ENCODE measurements at places on chromosomes 4 and X.

- no peak for DNase-seq
- peaks cover 25% of the 10 kb centered on the region for H3K27me3 ChIP-seq
- no peak overlapping the region for H3K27ac ChIP-seq
- no peak overlapping the region for H3K4me3 ChIP-seq
- no peaks in the 10 kb centered on the region for H3K36me3 ChIP-seq
Observed at GRCh38 chrX:139692506-139692849, 15.5 kb downstream of the MCF2 start.

- DNase-seq: no peak
- no peaks in the 10 kb centered on the region for H3K36me3 ChIP-seq
- no peak overlapping the region for H3K4me3 ChIP-seq
- H3K27ac ChIP-seq: no peak overlapping the region
Observed at GRCh38 chr4:41838590-41838989, 90.1 kb upstream of the PHOX2B start.

DNA sequence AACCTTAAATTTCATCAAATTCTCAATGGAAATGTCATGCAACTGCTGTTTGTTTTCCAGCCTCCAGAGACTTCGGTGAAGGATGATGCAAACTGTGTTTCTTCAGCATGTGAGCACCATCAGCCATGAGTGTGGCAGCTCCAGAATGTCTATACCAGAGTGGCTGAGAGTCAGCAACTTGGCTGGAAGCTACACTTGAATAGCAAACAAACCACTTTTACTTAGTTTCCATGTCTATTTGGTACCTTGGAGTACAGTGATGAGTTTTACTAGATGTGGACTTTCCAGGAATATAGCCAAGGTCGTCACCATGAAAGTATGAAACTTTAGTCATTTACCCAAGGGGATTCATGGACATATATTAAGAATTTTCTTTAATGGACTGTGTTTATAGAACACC, 4.3 kb upstream of the IL21 start:
- H3K27ac ChIP-seq: no peak overlapping the region
- H3K4me3 ChIP-seq: no peak overlapping the region
- no peaks in the 10 kb centered on the region for H3K4me1 ChIP-seq
- no peak for DNase-seq
- H3K27me3 ChIP-seq: no peaks in the 10 kb centered on the region

DNA sequence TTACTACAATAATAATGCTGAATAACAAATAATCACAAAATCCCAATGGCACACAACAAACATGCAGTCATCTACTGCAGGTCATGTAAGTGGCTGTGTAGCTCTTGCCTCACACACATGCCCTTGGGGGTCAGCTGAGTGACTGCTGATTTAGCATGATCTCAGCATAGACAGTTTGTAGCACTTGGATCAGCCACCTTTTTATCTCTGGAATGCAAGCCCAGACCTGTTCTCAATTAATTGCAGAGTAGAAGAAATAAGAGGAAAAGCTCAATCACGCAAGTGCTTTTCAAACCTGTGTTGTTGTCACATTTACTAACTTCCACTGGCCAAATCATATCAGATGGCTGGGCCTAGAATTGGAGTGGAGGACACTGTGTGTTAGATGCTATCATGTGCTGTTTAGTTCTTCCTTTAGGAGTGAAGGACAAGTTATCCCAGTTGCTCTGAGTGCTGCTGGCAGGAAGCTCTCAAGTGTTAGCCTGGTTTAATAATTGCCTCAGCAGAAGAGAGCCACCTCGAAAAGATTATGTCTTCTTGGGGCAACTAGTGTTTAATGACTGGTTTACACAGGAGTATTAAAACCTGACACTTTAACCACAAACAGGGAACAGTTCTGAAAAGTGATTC, 128.3 kb upstream of the EPHA5 start:
- no peak overlapping the region for H3K4me3 ChIP-seq
- H3K36me3 ChIP-seq: no peaks in the 10 kb centered on the region
- no peaks in the 10 kb centered on the region for H3K4me1 ChIP-seq
- H3K27ac ChIP-seq: no peak overlapping the region
- no peaks in the 10 kb centered on the region for H3K27me3 ChIP-seq

- no peak overlapping the region for H3K4me3 ChIP-seq
- no peak for DNase-seq
- no peaks in the 10 kb centered on the region for H3K27me3 ChIP-seq
- no peaks in the 10 kb centered on the region for H3K4me1 ChIP-seq
Observed at GRCh38 chr4:1183985-1184773, 11.8 kb upstream of the SPON2 start.

DNA sequence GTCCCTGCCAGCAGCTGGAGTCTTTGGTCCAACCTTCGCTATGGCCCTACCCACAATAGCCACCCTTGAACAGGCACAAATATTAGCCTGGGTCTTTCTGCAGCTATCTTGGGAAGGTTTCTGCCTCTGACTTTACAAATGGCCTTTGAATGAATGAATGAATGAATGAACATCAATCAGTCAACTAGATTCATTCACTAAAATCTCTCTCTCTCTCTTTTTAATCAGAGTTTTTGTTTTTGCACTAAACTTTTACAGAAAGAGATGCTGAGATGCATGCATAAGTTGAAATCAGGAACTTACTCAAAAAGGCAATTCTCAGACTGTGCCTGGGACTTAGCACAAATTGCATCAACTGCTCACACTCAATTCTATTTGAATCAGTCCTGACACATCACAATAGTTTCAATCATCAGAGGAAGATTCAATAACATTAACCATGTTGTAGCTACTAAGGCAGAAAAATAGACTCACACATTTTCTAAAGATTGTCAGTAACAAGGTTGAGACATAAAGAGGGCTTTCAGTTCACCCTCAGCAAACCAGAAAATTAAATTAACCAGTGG, 55.0 kb downstream of the ANXA3 start:
- H3K27me3 ChIP-seq: no peaks in the 10 kb centered on the region
- no peaks in the 10 kb centered on the region for H3K36me3 ChIP-seq
- H3K4me1 ChIP-seq: no peaks in the 10 kb centered on the region

GRCh38 chr4:105715692-105716278, 7.2 kb downstream of the GSTCD start:
- no peak overlapping the region for H3K4me3 ChIP-seq
- H3K36me3 ChIP-seq: no peaks in the 10 kb centered on the region
- no peaks in the 10 kb centered on the region for H3K4me1 ChIP-seq
- H3K27ac ChIP-seq: no peak overlapping the region
- no peak for DNase-seq

DNA sequence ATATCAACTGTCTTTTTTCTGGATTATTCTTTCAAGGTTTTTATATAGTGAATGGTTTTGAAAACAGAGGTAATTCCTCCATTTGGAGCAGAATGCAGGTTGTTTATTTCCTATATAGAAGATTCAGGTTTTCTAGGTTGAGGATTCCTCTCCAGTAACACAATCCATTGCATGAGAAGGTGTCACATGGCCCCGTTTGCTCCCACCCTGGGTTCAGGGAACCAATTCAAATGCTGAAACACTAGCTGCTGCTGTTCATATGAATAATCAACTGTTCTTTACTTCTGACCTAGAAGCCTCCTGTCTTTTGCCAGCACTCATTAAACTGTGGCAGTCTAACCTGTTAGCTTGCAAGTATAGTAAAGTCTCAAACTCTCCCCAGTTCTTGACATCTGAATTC, 1316.9 kb upstream of the TENM3 start:
- no peaks in the 10 kb centered on the region for H3K4me1 ChIP-seq
- H3K4me3 ChIP-seq: no peak overlapping the region
- no peaks in the 10 kb centered on the region for H3K27me3 ChIP-seq
- no peak for DNase-seq
- H3K36me3 ChIP-seq: no peaks in the 10 kb centered on the region
- no peak overlapping the region for H3K27ac ChIP-seq

GRCh38 chr4:75490155-75490554, 24.0 kb downstream of the RCHY1 start:
- no peaks in the 10 kb centered on the region for H3K36me3 ChIP-seq
- H3K4me3 ChIP-seq: no peak overlapping the region
- no peak overlapping the region for H3K27ac ChIP-seq
- H3K4me1 ChIP-seq: no peaks in the 10 kb centered on the region
- H3K27me3 ChIP-seq: no peaks in the 10 kb centered on the region

DNA sequence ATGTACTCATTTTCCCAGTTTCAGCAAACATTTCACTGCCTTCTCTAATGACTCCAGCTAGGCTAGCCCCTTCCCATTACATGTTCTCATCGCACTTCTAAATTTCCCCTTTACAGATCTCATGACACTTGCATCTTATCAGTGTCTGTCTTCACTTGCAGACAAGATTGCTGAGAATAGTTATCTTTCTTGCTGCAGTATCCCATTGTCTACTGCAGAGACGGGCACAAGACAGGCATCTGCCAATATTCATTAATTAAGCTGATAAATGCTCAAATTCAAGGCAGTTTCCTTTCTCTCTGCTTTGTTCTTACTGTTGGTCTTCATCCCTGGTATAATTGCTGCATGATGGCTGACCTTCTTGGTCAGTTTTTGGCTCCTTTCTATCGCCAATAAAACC, 175.9 kb downstream of the ANTXR2 start:
- no peaks in the 10 kb centered on the region for H3K4me1 ChIP-seq
- no peak overlapping the region for H3K4me3 ChIP-seq

DNA sequence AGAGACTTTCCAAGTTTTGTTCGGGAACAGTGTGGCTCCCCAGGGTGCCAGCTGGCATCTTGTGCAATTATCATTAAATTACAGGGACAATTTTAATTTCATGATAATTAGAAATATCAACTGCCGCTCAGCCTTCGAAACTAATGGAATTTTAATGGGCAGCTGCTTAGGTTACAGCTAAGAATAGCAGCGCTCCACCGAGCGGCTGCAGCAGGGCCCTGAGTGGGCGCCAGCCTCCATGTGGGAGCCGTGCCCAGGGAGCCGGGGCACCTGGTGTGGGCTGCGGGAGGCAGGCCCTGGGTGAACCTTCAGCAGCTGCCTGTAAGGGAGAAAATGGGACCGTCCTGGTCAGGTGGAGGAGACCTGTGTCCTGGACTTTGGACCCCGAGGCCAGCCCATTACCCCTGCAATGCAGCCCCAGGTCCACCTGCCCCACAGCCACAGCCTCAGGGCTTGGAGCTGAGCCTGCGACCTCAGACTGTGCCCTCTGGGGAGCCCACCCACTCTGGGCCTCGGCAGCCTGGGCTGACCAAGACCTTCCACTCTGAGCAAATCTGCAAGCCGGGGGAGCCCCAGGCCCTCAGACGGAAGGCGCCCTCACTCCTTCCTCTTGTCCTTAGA, 21.1 kb downstream of the MSANTD1 start:
- H3K4me1 ChIP-seq: peaks cover 21% of the 10 kb centered on the region
- H3K4me3 ChIP-seq: no peak overlapping the region
- no peak overlapping the region for H3K27ac ChIP-seq

DNA sequence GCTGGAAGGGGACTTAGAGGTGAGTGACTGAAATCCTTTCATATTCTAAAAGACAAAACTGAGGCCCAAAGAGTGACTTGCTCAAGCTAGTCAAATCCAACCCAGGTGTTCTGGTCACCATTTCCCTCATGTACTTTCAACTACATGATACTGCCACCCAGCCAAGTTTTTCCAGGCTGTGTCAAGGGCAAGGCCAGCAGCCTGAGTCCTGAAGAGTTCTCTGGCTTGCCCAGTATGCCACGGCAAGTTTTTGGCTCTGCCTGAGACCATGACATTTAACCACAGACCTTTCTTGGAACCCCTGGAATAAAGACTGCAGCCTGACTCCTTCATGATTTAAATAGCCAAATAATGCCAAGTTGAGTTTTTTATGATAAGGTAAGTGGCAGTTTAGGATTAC, 10.7 kb upstream of the TMEM164 start:
- no peaks in the 10 kb centered on the region for H3K36me3 ChIP-seq
- no peaks in the 10 kb centered on the region for H3K4me1 ChIP-seq
- H3K27me3 ChIP-seq: peaks cover 4% of the 10 kb centered on the region
- H3K4me3 ChIP-seq: no peak overlapping the region
- H3K27ac ChIP-seq: no peak overlapping the region

DNA sequence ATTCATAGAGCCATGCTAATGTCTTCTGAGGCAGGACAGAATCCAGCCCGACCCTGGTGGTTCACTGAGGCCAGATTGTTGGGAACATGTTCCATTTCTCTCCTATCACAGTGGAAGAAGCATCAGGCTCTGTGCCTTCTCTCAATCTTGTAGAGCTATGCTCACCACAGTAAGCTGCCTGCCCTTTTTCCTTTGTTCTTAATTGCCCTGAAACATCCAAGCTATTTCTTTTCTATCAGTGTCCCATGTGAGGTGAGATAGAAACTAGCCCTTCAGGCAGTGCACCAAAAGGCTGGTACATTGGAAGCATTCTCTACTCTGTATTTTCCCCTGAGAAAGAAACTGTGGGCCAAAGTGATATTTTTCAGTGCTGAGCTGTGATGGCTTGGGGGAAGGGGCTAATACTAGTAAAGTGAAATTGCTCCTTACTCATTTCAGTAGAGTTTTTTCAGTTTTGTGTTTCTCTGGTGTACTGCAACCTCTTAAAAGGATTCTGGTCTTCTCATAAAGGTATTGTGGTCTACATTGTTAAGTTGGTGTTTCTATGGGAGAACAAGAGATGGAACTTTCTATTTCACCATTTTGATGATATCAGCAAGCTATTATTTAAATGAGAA, 611.2 kb downstream of the RPA4 start:
- no peaks in the 10 kb centered on the region for H3K36me3 ChIP-seq
- H3K4me1 ChIP-seq: no peaks in the 10 kb centered on the region
- no peak overlapping the region for H3K4me3 ChIP-seq
- DNase-seq: no peak
- no peaks in the 10 kb centered on the region for H3K27me3 ChIP-seq
- no peak overlapping the region for H3K27ac ChIP-seq

DNA sequence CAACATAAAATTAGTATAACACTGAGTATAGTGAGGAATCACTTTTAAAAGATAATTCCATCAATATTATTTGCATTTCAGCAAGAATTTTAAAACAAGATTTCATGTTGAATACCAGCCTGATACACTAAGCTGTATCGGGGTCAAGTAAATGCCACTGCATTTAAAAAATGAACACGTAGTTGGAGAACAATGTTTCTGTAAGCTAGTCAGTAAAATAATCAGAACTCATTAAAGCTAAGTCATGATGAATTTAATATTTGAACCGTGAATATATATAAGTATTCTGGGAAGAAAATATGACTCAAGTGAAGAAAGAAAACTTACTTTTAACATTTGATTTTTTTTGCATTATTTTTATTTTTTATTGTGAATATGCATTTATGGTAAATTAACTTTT, 611.0 kb upstream of the PABPC4L start:
- H3K27ac ChIP-seq: no peak overlapping the region
- no peaks in the 10 kb centered on the region for H3K27me3 ChIP-seq
- no peak overlapping the region for H3K4me3 ChIP-seq
- no peak for DNase-seq
- H3K4me1 ChIP-seq: no peaks in the 10 kb centered on the region

GRCh38 chr4:35166466-35166865, 1077.8 kb downstream of the ARAP2 start:
- H3K27ac ChIP-seq: no peak overlapping the region
- H3K27me3 ChIP-seq: no peaks in the 10 kb centered on the region
- no peak overlapping the region for H3K4me3 ChIP-seq
- H3K36me3 ChIP-seq: no peaks in the 10 kb centered on the region
- no peaks in the 10 kb centered on the region for H3K4me1 ChIP-seq

- no peaks in the 10 kb centered on the region for H3K27me3 ChIP-seq
- H3K4me1 ChIP-seq: no peaks in the 10 kb centered on the region
- no peaks in the 10 kb centered on the region for H3K36me3 ChIP-seq
- no peak for DNase-seq
- no peak overlapping the region for H3K27ac ChIP-seq
- no peak overlapping the region for H3K4me3 ChIP-seq
Observed at GRCh38 chr4:143054971-143055370, 129.7 kb upstream of the USP38 start.

- no peaks in the 10 kb centered on the region for H3K36me3 ChIP-seq
- no peak overlapping the region for H3K4me3 ChIP-seq
- H3K4me1 ChIP-seq: no peaks in the 10 kb centered on the region
- H3K27me3 ChIP-seq: no peaks in the 10 kb centered on the region
- DNase-seq: no peak
- no peak overlapping the region for H3K27ac ChIP-seq
Observed at GRCh38 chr4:85419103-85419502, 55.8 kb upstream of the ARHGAP24 start.

- H3K4me1 ChIP-seq: peaks cover 10% of the 10 kb centered on the region
- no peak for DNase-seq
- no peak overlapping the region for H3K27ac ChIP-seq
Observed at GRCh38 chr4:82623121-82623683, 61.4 kb upstream of the TMEM150C start.

All from spinal cord (tissue), 10 donors.